ENCODE measurements at places on chromosomes 6 and 20.

- no peak for DNase-seq
Observed at GRCh38 chr6:68891419-68891818, 256.3 kb downstream of the ADGRB3 start.

- DNase-seq: no peak
Observed at GRCh38 chr20:58112017-58112781, 116.3 kb downstream of the ANKRD60 start.

DNA sequence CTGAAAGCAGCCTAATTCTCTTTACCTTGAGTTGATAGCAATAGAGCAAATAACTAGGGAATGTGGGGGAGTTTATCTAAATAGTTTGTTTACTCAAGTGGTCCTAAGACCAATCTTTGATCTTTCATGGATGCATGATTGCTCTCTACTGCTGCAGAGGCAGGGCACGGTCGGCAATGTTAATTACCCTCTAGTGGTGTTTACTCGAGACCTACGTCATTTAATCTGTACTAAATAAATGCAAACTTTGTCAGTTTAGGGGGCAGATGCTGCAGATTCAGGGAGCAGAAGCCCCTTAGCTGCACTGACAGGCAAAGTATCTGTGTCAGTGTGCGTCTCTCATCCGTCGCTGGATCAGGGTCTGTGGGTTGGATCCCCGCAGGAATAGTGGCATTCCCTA lies 6.9 kb downstream of the RTN4IP1 start:
- no peak for DNase-seq

- no peak for DNase-seq
Observed at GRCh38 chr20:45991616-45992015, 17.1 kb upstream of the MMP9 start.

GRCh38 chr6:156164701-156165452 lies 612.3 kb upstream of the ARID1B start:
- no peak for DNase-seq

GRCh38 chr6:105855433-105855832 lies 230.7 kb upstream of the PRDM1 start:
- no peak for DNase-seq

DNA sequence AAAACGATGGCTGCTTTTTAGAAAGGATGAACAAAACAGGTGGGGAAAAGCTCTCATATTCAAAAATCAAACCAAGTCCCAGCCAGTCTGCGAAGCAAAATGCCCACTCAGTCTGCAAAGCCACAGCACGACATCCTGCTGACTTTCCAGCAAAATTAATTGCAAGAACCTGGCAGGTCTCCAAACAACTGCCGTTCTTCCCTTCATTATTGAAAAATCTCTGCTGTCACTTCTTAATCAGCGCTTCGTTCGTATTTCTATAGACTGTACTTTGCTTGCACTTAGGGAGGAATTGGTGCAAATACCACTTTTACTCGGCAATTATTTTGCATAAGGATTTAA lies 222.4 kb downstream of the CBLN4 start:
- DNase-seq: no peak

- DNase-seq: peak; percentile 68
Observed at GRCh38 chr20:64077876-64078551, 1.3 kb downstream of the RGS19 start.

DNA sequence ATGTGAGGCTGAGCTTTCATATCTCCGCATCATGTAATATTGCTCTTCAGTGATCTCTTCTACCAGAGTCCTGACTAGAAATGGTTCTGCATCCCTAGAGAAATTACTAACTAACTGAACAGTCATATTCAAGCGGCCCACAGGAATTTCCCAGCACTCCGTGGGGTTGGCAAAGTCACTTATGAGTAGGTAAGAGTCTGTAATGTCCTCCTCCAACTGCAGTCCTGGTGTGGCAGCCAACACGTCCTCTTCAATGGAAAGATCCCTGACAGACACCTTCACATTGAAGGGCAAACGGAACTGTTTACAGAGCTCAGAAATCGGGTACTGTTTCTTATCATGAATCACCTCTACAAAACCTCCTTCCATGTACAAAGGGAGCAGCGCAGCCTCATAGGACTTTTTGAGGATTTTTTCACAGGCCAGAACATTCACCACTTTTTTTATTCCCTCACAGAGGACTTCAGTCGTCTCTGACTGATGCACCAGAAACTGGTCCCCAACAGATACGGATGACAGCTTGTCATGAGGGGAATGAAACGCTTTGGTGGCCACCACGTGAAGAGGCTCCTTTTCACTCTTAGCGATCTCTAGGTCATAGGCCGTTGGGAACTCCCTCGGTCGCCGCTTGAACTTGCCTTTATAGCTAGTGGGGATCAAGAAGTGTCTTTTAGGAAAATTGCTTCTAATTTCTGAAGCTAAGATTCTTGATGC lies 87.7 kb downstream of the THEMIS start:
- DNase-seq: no peak

Measured in stimulated activated naive CD4-positive, alpha-beta T cell (primary cell).